ENCODE measurements at places on chromosomes 1 and 21.

GRCh38 chr1:45275054-45275453 lies 51.6 kb upstream of the HPDL start:
- DNase-seq, result no peak

- no peak for DNase-seq
Observed at GRCh38 chr1:228013131-228013934, 6.5 kb downstream of the WNT3A start.

- DNase-seq, result no peak
Observed at GRCh38 chr1:26016953-26017545, 4.5 kb upstream of the EXTL1 start.

DNA sequence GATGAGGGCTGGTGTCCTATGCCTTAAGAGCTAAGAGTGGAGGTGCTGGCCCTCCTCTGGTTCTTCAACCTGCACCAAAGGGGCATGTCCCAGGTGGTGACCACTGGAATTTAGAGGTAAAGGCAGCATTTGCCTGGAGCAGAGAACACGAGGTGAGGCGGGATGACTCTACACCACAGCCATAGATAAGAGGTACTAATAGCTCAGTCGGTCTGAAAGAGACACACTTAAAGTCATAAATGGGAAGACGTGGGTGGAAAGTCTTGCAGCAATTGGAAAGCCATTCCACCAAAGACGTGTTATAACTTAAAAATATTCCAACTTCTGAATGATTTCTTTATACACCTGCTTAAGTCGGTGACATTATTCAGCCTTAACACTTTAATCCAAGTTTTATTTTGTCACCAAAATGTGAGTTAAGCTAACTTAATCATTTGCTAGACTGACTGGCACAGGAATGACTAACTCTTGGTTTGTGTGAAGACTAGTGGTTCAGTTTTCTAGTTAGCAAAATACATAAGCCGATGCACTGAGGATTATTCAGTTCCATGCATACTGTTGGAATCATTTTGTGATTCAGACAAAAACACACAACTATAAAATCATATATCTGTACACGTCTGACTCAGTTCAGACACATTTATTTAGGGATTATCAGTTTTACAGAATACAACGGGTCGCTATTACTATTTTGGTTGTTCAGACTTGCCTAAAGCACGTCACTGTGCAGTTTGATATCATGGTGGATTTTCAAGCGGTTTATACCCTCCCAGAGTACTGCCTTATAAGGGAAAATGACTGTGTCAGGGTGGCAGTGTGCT lies 4.6 kb upstream of the ETS2 start:
- no peak for DNase-seq

- DNase-seq, result no peak
Observed at GRCh38 chr21:38639571-38640354, 141.5 kb upstream of the ERG start.

- no peak for DNase-seq
Observed at GRCh38 chr1:220827445-220828178, 40.9 kb downstream of the MTARC1 start.

DNA sequence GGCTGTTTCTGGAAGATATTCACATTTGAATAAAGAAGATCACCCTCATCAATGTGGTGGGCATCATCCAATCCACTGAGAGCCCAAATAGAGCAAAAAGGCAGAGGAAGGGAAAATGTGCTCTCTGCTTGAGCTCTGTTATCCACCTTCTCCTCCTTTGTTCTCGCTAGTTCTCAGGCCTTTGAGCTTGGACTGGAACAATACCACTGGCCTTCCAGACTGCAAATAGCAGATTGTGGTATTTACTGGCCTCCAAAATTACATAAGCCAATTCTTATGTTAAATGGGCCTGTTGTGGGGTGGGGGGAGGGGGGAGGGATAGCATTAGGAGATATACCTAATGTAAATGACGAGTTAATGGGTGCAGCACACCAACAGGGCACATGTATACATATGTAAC lies 219.3 kb downstream of the C1orf94 start:
- DNase-seq, result no peak

DNA sequence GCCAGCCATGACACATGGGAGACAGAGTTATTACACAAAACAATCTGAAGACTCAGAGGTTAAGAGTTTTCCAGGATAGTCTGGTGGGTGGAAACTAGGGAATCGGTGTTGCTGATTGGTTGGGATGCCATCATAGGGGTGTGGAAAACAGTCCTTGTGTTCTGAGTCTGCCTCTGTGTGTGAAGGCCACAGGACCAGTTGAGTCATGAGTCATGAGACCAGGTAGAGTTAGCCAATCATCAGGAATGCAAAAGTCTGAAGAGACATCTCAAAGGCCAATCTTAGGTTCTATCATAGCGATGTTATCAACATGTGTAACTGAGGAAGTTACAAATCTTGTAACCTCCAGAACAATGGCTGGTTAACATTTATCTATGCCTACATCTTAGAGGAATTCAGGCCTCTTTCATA lies 49.7 kb upstream of the NEK7 start:
- peak; percentile 68 for DNase-seq

GRCh38 chr1:234718496-234719453 lies 108.8 kb upstream of the IRF2BP2 start:
- no peak for DNase-seq

GRCh38 chr1:7425229-7425628 lies 345.9 kb upstream of the VAMP3 start:
- no peak for DNase-seq

DNA sequence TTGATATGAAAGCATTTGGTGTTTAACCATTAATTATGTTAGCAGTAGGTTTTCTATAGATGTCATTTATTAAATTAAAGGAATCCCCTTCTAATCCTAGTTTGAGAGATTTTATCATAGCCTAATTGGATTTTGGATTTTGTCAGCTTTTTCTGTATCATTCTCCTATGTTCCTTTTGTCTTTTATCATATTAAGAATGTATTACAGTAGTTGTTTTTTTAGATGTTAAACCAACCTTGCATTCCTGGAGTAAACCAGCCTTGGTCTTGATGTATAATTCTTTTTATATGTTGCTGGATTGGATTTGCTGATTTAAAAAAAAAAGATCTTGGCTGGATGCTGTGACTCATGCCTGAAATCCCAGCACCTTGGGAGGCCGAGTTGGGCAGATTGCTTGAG lies 5.6 kb downstream of the SETDB1 start:
- DNase-seq, result peak; percentile 20

- no peak for DNase-seq
Observed at GRCh38 chr21:45224189-45224938, 63.3 kb downstream of the POFUT2 start.

GRCh38 chr1:62194651-62195544 lies at the start of gene L1TD1:
Gene L1TD1 (plus strand): TSS chr1:62194849. CDS start chr1:62206629, 11,780 bp downstream.
- DNase-seq, result peak; percentile 18

DNA sequence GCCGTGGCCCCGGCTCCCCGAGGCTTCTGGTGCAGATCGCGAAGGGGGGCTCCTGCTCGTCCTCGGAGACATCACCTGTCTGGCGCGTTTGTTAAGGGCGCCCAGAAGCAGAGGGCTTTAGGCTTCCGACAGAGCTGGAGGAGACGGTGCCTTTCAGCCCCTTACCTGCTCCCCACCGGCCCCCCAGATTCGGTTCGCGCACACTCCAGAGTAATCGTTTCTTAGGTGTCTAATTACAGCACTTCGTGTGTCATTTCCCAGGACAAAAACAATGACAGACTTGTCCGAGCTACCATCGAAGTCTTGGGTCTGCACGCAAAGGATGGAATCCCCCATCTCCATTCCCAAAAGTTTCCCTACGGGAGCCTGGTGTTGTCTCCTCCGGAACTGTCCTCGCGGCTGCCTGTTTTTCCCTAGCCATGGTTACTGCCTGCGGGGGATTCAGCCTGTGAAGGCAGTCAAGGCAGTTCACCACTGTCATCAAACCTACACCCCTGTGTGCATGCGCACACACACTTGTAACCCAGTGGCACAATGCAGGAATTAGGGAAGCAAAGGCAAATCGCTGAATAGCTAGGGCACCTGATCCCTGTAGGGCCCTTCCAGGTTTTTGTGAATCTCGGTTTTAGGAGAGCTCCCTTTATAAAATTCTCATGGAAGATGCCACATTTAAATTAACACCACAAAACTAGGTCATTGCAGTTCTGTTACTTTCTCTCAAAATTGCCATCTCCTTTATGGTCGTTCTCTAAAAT lies 738 bp upstream of the CDC42BPA start:
- DNase-seq, result peak; percentile 66

GRCh38 chr1:198492872-198493271 lies 47.6 kb downstream of the ATP6V1G3 start:
- DNase-seq, result peak; percentile 98

DNA sequence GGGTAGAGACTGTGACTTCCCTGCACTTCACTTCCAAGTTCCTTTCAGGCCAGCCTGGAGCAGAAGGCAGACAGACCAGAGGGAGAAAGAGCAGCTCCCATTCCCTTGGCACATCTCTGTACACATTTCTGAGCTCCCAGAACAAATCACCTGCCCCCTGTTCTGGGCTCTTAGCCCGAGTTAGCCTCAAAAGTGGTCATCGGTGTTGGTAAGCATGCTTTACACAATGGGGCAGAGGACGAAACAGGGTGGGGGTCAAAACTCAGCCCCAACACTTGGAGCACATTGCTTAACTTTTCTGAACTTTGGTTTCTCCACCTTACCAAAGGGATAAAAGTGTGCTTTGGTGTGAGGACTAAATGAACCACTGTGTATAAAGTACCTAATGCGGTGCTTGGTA lies 98.7 kb downstream of the DAB1 start:
- no peak for DNase-seq

GRCh38 chr1:77536813-77537212 lies 145.6 kb downstream of the ZZZ3 start:
- peak; percentile 99 for DNase-seq

DNA sequence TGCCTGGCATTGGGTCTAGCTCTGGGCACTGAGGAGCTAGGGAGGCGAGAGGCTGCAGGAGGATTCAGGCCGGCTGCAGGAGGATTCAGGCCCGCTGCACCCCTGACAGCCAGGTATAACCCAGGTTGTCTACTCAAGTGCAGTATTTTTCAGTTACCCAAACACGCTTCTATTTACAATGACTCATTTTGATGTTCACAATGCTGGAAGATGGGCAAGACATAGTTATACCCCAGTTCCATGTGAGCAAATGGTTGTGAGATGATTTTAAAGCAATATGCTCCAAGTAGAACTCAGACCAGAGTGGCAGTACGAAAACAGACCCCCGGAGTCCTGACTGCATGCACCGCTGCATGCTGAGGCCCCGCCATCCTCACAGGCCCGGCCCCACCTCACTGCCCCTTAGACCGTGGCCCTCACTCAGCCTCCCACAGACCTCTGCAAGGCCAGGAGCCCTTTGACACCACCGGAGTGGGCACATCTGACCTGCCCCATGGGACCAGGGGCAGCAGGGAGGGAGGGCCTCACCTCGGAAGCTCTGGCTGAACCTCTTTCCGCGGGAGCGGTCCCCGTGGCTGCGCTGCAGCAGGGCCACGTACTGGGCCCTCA lies 553 bp downstream of the LEFTY1 start:
- DNase-seq, result no peak
